Inflammatory macrophage treated with lipopolysaccharide for 4 hours (primary cell): ENCODE measurements at places on chromosomes 4 and X.
A peak's percentile ranks its signal among the peaks of the same experiment; 100 is the strongest.

DNA sequence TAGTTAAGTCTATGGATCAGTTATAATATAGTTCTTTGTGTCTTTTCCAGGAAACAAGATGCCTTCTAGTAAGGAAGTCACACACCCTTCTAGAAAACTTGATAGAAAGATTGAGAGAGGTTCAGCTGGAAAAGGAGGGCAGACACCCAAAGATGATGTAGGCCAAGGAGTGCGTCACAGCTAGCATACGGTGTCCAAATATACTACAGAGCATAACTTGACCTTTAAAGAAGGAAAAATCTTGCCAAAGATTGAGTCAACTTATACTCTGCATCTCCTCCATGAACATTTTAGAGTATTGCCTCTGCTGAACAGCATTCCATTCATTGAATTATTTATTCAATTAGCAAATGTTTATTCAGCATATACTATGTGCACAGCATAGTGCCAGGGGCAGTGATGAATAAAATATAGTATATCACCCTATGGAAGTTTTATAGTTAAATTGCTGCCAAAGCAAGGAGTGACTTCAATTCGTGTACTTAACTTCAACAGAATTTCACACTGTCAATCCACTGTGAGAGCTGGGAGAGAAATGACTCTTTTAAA is 51.9 kb upstream of the SLC6A14 start:
- DNase-seq = no peak

GRCh38 chr4:30538794-30539193 is 181.4 kb upstream of the PCDH7 start:
- no peak for DNase-seq

- no peak for DNase-seq
Measured at GRCh38 chr4:32268863-32269262, 1548.7 kb downstream of the PCDH7 start.

- DNase-seq = no peak
Measured at GRCh38 chrX:139120760-139121159, 409.2 kb upstream of the FGF13 start.

GRCh38 chrX:97126020-97126419 is 242.3 kb downstream of the RPA4 start:
- no peak for DNase-seq

GRCh38 chr4:101501421-101501820 is 154.1 kb upstream of the PPP3CA start:
- DNase-seq = no peak

- no peak for DNase-seq
Measured at GRCh38 chrX:133294126-133294525, 76.0 kb upstream of the TFDP3 start.

DNA sequence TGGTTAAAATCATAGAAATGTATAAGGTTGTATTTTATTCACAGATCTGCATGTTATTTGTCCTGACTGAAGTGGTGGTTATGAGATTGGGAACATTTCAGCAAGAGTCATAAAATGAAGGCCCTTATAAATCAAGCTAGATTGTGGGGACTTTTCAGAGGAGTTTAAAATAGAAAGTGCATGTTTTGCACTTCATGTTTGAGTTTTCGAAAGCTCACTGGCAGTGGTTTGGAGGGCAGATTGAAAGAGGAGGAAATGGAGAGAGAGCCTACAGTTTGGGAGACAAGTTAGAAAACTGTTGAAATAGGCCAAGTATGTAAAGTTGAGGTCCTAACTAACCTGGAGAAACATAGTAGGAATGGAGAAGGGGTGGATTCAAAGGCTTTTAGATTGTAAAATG is 124.9 kb downstream of the KDM6A start:
- peak; percentile 22 for DNase-seq

DNA sequence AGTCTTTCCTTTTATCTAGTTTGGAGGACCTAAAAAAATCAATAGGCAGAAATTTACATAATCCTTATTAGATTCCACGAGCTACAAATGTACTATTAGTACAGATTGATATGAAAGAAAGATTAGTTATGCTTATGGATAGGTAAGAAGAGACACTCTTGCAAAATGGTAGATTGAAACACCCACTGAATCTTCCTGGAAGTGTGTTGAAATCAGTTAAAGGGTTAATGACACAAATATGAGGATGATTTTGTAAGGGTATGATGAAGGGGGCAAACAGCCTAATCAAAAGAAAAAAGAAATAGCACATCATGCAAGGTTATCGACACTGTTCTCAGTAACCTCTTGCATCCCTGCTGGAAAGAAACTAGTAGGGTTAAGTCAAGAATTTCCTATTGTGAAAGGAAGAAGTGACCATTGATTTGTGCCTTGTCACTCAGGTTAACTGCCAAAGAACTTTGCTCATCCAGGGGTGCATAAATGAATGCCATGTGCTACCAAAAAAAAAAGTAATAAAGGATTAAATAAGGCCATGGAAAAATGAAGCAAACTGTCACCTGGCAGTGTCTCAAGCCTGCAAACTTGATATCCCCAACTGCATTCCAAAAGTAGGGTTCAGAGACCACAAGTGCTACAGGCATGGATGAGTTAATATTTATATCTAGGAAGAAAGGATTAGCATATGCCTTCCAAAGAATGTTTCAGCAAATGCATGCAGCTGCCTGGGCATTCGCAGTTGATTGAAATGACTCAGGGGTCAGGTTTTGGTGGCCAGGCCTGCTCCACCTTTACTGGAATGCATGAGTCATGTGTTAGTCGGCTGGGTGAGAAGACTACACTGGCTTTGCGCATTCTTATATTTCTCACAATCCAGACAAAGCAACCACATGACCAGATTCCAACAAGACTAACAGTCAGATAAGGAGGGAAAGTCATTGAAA is 78.3 kb upstream of the ATXN3L start:
- no peak for DNase-seq

GRCh38 chr4:151641167-151641566 is 119.6 kb downstream of the GATB start:
- peak; percentile 24 for DNase-seq

- DNase-seq = no peak
Measured at GRCh38 chr4:25058796-25059195, 28.1 kb upstream of the LGI2 start.

GRCh38 chr4:3470244-3471097 is 7.4 kb downstream of the DOK7 start:
- DNase-seq = no peak

GRCh38 chr4:184854673-184855072 is 28.9 kb upstream of the ACSL1 start:
- peak; percentile 97 for DNase-seq

DNA sequence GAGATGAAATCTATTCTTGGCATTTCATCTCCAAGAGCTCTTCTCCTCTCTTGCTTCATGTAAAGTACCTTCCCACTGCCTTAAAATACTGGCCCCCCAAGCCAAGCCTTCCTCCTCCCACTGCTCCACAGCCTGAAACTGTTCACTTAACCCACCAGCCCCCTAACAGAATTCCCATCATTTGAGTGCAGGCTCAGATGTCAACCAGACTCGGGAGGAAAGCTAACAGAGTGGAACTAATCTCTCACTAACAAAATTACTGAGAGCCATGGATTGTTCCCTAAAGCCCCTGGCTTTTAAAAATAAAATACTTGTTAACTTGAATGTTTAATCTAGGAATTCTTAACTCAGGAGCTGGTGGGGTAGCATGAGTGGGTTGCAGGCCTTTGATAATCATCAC is 7.1 kb upstream of the DCUN1D4 start:
- DNase-seq = no peak

- no peak for DNase-seq
Measured at GRCh38 chrX:71846429-71846828, 64.2 kb upstream of the NHSL2 start.

DNA sequence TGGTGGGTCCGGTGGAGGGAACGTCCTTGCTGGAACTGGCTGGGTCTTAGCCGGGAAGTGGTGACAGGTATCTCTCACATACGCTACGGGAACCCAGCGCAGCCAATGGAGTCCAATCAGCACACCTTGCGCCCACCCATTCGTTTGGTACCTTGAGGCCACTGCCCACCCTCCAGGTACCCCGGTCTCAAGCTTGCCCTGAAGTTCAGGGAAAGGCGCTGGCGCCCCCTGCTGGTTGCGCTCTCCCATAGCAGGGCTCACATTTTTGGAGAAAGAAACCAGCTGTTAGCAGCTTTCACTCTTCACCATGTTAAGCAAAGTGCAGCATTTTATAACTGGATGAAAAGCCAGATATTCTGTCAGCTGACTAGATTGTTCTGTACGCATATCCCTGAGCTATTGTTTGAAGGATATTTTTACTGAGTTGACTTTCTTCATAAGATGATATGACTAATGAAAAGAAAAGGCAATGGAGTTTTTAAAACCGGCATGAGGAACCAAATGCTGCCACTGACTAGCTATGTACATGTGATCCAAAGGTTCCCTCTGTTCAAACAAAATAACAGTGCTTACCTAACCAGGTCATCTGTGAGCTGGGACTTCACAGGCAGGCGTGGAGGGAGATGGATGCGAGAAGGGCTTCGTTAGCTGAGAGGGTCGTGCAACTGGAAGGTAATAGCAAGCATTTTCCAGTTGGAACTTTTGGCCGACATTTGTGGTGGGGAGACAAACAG is 43.7 kb downstream of the OTOP1 start:
- DNase-seq = peak; percentile 12

GRCh38 chr4:184853436-184853835 is 27.7 kb upstream of the ACSL1 start:
- DNase-seq = peak; percentile 78

DNA sequence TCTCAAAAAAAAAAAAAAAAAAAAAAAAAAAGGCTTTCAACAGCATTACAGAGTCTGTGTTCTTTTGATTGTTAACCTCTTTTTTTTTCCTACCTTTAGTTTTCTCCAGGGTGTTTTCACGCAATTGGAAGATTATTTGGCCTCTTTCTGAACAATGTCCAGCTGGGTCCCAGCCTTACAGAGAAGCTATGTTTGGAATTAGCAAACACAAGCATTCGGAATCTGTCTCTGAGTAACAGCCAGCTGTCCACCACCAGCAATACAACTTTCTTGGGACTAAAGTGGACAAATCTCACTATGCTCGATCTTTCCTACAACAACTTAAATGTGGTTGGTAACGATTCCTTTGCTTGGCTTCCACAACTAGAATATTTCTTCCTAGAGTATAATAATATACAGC is 13.3 kb downstream of the TLR3 start:
- no peak for DNase-seq

GRCh38 chrX:111568354-111568753 is 56.9 kb downstream of the SERTM2 start:
- DNase-seq = no peak

DNA sequence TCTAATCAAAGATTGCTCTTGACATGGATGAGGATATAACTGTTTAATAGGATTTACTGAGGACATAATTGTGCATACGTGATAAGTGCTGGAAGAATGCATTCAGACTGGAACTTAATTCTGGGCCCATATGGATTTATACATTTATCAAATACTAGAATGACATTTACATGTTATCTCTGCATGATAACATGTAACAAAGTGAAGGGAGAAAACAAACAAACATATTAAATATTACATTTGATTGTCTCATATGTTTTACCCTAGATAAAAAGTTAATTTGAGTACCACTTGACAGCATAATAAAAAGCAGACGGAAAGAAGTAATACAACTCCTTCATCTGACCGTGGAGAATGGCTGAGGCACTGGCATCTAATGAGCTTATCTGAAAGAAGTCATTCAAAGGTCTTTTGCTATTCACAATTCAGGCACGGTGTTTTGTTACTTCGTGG is 297.8 kb downstream of the PPP3CA start:
- DNase-seq = no peak

GRCh38 chr4:8010618-8011017 is 71.0 kb upstream of the AFAP1 start:
- DNase-seq = no peak

DNA sequence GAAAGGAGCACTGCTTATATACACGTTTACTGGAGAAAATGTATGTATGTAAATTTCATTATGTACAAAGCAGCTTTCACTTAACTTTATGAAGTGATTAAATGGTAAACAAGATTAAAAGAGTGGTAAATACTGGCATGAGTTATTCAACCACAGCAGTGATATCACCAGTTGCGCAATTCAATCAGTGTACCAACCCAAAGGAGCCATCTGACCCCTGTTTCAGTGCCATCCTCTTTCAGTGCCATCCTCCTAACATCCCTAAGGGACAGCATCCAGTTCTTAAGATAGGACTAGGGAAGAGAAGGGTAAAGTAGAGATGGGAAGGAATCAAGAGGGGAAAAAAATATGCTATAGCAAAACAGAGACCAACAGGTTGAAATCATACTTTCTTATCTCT is 16.2 kb downstream of the HPF1 start:
- peak; percentile 36 for DNase-seq

- no peak for DNase-seq
Measured at GRCh38 chr4:113744667-113745240, 16.8 kb downstream of the CAMK2D start.

GRCh38 chr4:64533637-64534036 is 124.4 kb upstream of the TECRL start:
- DNase-seq = no peak

DNA sequence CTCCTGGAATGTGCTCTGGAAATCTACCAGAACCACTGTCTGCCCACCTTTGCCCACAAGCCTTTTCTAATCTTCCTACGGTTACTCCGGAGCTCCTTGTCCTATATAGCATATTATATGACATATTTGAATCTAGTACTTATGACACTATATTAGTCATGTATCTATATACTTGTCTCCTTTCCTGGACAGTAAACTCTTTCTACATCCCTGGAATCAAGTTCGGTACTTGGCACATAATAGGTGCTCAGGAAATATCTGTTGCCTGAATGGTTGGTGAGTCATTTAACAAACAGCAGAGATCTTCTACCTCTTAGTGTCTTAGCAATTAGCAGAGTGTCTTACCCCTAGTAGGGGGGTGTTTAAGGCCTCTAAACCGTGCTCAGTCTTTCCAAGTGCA is 123.6 kb downstream of the RELL1 start:
- no peak for DNase-seq

DNA sequence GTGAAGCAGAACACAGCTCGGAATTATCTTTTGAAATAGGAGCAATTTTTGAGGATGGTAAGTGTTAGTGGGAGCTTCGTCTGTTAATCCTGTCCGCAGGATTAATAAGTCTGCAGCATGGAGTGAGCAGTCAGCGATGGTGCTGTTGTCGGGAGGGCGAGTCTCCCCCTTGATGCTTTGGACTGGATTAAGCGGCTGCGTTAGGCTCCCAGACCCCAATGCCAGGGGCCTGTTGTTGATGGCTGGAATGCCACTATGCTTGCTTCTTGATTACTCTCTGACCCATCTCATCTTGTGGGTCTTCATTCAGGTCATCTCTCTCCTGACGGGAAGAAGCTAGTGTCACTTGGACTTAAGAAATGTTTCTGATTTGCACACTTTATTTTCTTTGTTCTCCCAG is 332.6 kb downstream of the ARHGAP10 start:
- DNase-seq = no peak

GRCh38 chr4:7444731-7445130 is 10.0 kb upstream of the PSAPL1 start:
- no peak for DNase-seq
